ENCODE measurements at places on chromosomes 2 and 18.
A peak's percentile ranks its signal among the peaks of the same experiment; 100 is the strongest.

DNA sequence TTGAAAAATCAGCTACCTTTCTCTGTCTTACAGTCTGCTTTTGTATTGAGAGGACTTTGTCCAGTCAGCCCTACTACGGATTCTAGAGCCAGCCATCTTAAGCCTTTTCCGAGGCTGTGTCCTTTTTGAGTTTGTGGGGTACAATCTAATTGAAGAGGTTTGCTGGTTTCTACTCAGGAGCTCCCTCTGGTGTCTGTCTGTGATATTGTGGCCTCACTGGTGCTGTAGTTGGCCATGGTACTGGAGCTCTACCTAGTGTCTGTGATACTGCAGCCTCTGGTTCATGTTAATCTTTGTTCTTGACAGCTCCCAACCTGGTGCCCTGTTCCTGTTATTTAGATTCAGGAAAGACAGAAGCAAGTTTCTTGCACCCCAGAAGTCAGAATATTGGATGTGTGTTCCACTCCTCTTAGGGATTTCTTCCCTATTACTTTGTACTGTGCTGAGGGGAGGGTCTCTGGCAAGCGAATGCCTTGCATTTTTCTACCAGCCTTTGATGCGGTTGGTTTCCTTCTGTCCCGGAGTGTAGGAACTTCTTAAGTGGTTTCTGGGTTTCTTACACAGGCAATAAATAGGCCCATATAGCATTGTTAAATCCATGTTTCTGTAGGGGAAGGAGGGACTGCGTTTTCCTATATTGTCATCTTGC is 78.5 kb downstream of the ACSL3 start:
- peak; percentile 60 for DNase-seq

DNA sequence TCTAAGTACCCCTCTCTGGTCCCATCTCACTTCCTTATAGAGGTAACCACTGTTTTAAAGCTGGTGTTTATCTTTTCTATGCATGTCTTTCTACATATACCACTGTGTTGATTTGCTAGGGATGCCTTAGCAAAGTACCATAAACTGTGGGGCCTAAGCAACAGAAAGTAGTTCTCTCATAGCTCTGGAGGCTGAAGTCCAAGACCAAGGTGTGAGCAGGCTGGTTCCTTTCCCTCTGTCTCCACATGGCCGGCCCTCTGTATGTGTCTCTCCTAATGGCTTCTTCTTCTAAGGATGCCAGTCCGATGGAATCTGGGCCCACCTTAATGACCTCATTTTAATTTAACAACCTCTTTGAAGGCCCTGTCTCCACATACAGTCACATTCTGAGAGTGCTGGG is 40.8 kb upstream of the ROCK2 start:
- no peak for DNase-seq

DNA sequence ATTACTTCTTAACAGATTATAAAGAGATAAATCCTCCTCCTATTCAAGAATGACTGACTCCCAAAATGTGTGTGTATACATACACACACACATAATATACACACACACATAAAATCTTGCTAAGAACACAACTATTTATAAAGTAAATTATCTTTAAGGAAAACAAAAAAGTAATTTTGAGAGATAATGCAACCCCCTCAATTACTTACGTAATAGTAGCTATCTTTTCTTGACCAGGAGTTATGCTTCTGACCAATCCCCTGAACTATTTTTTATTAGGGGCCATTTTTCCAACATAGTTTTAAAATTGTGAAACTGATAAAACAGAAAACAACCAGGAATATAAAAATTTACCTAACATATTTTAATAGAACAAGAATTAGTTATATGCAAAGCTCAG is 113.0 kb upstream of the CHRNA1 start:
- no peak for DNase-seq

GRCh38 chr2:234796045-234796591 is 155.7 kb upstream of the SH3BP4 start:
- peak; percentile 92 for DNase-seq

- DNase-seq, result no peak
These were observed 4.5 kb upstream of the IL18RAP start for GRCh38 chr2:102418421-102418961.
